ENCODE measurements at places on chromosomes 16 and 17.

DNA sequence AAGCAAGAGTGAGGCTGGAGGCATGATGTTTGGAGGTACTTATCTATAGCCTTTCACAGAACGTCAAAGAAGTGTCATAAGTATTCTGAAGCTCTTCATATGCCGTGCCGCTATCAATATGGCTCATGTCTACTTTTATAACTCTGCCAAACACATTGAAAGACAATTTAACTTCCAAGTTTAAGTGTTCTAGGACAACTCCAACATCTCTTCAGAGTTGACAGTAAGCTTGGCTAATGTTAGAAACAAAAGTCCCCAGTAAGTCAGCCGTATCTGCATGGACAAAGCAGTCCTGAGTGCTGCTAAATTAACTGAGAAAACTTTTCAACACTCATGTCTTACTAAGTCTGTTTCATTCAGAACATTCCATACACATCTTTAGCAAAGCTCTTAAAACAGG is 32.2 kb downstream of the GRB2 start:
- no peak for DNase-seq

DNA sequence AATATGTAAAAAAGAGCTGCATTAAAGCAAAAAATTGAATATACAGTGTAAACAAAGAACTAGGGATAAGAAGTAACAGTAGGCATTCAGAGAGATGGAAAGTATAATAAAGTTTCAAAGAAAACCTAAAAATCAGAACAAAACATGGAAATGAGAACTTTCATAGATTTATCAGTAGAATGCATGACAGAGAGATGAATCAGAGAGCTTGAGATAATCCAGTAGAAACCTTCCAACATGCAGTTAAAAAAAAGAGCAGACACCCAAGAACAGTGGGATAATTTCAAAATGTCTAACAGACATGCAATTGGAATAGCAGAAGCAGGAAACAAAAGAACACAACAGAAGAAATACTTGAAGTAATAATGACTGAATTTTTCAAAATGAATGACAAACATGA is 1384.2 kb downstream of the CDH11 start:
- DNase-seq: no peak

GRCh38 chr17:3536716-3537115 is 20.9 kb downstream of the TRPV3 start:
- DNase-seq: no peak

DNA sequence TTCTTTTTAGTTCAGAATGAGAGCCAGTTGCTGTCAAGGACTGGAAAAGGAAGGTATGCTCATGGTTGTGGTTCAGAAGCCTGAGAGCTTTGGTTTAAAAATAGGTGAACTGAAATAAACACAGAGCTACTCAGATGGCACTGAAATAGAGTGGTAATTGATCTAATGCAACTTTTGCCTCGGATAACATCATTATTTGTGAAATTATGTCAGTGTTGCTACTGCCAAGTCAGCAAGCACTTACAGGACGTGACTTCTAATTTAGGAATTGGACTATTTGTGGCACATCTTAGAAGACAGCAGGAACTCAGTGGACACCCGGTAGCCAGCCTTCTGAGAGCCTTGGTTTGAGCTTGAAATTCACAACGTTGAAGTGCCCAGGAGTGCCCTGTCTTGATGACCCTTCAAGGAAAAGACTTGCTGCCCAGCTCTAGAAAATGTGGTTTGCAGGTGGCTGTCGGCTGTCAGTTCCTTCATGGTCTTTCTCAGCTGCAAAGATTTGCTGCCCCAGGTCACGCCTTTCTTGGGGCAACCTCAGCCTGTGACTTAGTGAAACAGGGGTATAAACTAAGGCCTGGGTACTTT is 42.0 kb upstream of the XYLT1 start:
- no peak for DNase-seq

- DNase-seq: no peak
Observed at GRCh38 chr17:42271779-42272035, 4.5 kb downstream of the STAT5B start.
